Progenitor cell of endocrine pancreas (in vitro differentiated cells): ENCODE measurements at places on chromosomes 12 and 14. TPM values are rescaled to one million over a fixed set of nuclear protein-coding genes. Genes with fewer than 3 reads are reported as not detected.

- no peak for DNase-seq
Observed at GRCh38 chr14:61101803-61102548, 120.9 kb downstream of the SLC38A6 start.

DNA sequence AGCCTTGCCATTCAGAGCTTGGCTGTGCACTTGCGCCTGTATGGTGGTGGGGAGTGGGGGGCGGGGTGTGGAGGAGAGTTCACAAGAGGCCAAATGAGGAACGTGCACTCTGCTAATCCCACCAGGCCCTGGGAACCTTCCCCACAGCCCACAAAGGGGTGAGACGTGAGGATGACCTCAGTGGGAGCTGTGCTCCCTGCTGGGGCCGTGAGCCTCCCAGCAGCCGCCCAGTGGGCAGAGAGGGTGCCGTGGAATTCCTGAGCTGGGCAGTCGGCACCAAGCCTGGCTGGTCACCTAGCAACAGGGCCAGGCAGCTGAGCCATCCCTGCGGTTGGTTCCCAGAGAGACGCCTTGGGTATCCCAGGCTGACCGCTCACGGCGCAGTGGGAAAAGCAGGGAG lies 53.7 kb downstream of the CCNK start:
- DNase-seq = no peak

- peak; percentile 23 for DNase-seq
Observed at GRCh38 chr14:81453166-81453766, 53.1 kb upstream of the STON2 start.

GRCh38 chr14:27366596-27366995 lies 768.8 kb upstream of the NOVA1 start:
- DNase-seq = no peak

GRCh38 chr14:21202463-21203358 lies 46.8 kb upstream of the OR5AU1 start:
- no peak for DNase-seq

DNA sequence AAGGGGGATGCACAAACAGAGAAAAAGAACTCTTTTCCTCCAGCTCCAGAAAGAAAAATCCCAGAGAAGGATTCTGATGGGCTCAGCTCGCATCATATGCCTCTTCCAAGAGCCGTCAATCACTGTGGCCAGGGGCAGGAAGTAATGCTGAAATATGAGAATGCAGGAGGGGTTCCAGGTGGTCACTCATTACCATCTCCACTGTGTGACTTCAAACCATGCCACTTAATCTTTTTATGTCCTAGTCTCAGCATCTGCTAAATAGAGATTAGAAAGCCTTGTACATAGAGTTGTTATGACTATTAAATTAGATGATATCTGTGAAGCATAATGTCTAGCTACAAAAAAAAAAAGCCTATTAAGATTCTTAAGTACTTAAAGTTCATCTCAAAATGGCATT lies 65.6 kb upstream of the FICD start:
- DNase-seq = no peak

GRCh38 chr14:102584871-102585869 lies 7.3 kb upstream of the RCOR1 start:
- peak; percentile 21 for DNase-seq

Gene MMP19
- 0.62 and 0.89 TPM in 2 replicates for total RNA-seq

Gene AACS
- total RNA-seq = 38.8 and 40.1 TPM in 2 replicates

Gene KRT82
- not detected in 2 replicates for total RNA-seq
